ENCODE measurements at places on chromosomes 6 and 20. TPM values are rescaled to one million over a fixed set of nuclear protein-coding genes. Genes with fewer than 3 reads are reported as not detected.

Gene TUBB2A
- polyA plus RNA-seq, result 35.8 TPM

GRCh38 chr20:43863330-43863729 lies 51.3 kb upstream of the TOX2 start:
- DNase-seq, result no peak

- no peak for DNase-seq
Observed at GRCh38 chr20:21100578-21101452, 5.3 kb downstream of the LINC00237 start.

GRCh38 chr6:29563435-29563965 lies 4.0 kb upstream of the UBD start:
- DNase-seq, result no peak

- DNase-seq, result no peak
Observed at GRCh38 chr6:43785220-43785752, 15.3 kb downstream of the VEGFA start.

- no peak for DNase-seq
Observed at GRCh38 chr6:73309535-73309784, 44.6 kb downstream of the DPPA5 start.

DNA sequence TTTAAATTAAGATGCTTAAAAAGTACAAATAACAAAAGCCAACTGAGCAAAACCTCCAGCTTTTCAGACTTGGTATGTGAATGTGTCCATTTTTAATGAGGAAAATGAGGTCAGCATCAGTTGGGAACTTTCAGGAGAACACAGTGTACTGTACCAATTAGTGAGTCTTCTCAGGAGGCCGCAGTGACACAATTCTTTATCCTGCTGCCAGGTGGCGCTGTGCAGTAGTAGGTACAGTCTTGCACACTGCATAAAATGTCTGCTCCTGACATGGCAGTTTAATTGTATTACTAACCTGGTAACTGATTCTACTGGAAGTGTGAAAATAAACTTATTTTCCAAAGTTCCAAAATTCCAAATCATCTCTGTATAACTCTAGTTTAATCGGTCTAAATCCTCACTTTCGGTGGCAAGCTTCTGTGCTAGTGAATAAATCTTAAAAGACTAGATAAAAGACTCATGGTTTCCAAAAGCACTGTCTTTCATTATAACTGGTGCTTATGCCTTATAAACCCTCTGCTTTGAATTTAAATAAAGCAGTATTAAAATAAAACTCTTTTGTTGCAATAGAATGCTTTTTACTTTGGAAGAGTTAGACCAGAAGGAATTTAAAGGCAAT lies 214.8 kb upstream of the MMS22L start:
- peak; percentile 49 for DNase-seq

Gene CENPW
- 28.1 TPM for polyA plus RNA-seq

Gene CCND3
- 34.3 TPM for polyA plus RNA-seq

DNA sequence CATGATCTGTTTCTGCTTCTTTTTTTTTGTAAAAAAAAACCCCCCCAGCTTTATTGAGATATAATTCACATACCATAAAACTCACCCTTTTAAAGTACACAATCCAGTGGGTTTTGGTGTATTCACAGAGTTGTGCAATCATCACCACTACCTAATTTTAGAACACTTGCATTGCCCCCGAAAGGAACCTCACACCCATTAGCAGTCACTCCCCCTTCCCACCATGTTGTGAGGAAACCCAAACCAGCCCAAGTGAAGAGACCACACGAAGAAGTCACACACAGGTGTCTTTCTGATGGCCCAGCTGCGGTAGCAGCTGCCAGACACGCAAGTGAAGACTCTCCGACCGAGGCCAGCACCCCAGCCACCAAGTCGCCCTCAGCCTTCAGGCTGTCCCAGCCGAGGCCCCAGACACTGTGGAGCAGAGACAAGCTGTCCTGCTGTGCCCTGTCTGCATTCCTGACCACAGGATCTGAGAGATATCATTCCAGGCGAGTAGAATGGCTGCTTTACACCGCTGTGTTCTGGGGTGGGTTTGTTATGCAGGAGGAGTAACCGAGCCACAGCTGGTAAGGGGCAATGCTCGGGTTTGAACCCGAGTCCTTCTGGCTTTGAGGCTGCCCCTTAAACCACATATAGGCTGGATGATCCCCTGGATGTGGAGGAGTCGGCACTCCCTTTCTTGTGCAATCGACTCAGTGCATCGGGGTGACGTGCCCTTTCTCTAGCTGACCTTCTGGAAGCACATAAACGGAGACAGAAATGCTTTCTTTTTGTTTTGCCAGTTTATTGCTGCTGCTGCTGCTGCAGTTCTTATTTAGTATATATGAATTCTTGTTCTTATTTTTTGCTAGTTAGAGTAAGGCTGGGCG lies 59.1 kb upstream of the PTPN1 start:
- DNase-seq, result no peak

- no peak for DNase-seq
Observed at GRCh38 chr6:129525055-129525454, 184.9 kb downstream of the ARHGAP18 start.

GRCh38 chr6:24936641-24937317 lies 1.0 kb upstream of the RIPOR2 start:
- no peak for DNase-seq

Gene PNLDC1
- 0.30 TPM for polyA plus RNA-seq

DNA sequence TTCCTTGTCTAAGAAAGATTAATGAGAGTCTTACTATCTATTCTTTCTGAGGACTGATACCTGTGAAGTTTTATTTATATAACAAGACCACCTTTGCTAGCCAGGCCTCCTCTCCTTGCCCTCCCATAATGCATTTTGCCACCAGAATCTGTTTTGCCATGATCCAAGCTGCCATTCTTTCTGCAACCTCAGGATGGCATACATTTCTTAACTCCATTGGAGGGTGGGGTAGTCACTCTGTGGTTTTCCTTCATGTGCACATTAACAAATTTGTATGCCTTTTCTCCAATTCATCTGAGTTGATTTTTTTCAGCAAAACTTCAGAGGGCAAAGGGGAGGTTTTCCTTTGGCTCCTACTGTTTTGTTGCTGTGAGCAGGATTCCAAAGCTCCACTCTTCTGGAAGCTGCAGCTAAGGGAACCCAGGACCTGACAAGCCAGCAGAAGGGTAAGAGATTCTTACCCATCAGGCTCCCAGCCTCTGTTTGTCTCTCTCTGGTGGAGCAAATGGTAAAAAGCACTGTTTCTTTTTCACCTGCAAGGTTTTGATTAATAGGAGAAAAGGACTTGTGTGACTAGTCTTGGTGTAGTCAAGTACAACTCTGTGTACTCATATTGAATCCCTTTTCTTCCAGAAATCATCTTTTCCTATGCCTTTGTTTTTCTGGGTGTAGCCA lies 26.2 kb upstream of the ENPP4 start:
- DNase-seq, result no peak

- DNase-seq, result no peak
Observed at GRCh38 chr20:22918286-22918983, 116.7 kb upstream of the SSTR4 start.

Gene HTR1B
- 0.18 TPM for polyA plus RNA-seq

- DNase-seq, result no peak
Observed at GRCh38 chr6:119138906-119139541, 60.6 kb upstream of the FAM184A start.

GRCh38 chr20:618980-619379 lies 8.9 kb upstream of the TCF15 start:
- DNase-seq, result no peak

GRCh38 chr6:41630069-41630468 lies 8.2 kb upstream of the MDFI start:
- DNase-seq, result no peak

Gene AGPAT4
- polyA plus RNA-seq, result 17.4 TPM

DNA sequence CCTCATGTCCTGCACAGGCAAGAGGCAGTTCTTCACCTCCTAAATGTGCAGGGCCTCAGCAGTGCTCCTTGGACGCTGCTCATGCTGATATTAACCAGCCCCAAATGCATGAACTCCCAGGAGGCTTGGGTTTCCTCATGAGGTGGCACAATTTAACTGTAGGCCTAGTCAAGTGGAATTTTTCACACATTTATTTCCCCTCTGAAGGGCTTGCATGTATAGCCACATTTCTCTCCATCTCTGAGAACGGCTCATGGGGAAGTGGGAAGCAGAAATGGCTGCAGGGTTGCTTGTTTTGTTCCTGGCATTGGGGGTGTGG lies 72.8 kb upstream of the PAX1 start:
- no peak for DNase-seq

- no peak for DNase-seq
Observed at GRCh38 chr20:49024220-49024619, 21.9 kb upstream of the CSE1L start.

Gene LY6G6D
- polyA plus RNA-seq, result 0.88 TPM

Gene MDFI
- 185 TPM for polyA plus RNA-seq

DNA sequence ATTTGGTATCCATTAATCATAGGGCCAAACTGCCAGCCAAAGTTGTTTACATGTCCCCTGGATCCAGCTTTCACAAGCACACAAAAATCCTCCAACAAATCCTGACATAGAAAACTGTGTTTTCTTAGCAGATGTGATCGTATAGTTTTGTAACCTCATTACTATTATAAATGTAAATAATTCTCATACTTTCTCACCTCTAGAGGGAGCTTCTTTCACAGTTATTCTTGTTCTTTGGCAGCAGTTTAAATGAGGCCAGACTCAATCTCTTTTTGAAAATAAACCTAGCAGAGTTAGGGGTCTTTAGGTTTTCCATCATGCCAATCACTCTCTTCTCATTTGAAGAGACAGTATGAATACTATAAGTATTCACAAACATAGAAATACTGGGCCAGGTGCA lies 17.0 kb upstream of the ZNF318 start:
- DNase-seq, result no peak

Gene HLA-DQB1
- polyA plus RNA-seq, result 2.9 TPM

Gene FNDC1
- 5.6 TPM for polyA plus RNA-seq

All from right lung (tissue), 10 donors.